ENCODE measurements at places on chromosomes 2 and 18. TPM values are rescaled to one million over a fixed set of nuclear protein-coding genes. Genes with fewer than 3 reads are reported as not detected.

DNA sequence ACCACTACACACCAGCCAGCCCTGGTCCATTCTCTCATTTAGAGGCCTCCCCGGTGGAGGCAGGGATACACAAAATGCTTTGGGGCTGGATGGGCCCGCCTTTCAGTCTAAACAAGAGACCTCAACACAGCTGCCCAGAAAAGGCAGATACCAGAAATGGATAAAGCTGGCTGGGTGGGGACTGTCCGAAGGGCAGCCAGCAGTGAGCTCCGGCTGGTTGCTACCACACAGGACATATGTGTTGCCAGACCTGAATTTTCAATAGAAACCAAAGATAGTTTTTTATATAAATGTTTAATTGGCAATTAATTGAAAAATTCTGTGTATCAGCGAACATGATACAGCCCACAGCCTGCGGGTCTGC is 1.4 kb downstream of the GPBAR1 start:
- no peak for DNase-seq

- peak; percentile 75 for DNase-seq
These were observed at the start of gene MBOAT2 for GRCh38 chr2:9003616-9004337. MBOAT2 (minus strand) TSS chr2:9003684; CDS start chr2:9003614, 70 bp downstream.

- no peak for DNase-seq
These were observed 93.9 kb downstream of the ACKR3 start for GRCh38 chr2:236663287-236664101.

GRCh38 chr2:46847726-46848412 is 67.7 kb downstream of the MCFD2 start:
- DNase-seq, result no peak

DNA sequence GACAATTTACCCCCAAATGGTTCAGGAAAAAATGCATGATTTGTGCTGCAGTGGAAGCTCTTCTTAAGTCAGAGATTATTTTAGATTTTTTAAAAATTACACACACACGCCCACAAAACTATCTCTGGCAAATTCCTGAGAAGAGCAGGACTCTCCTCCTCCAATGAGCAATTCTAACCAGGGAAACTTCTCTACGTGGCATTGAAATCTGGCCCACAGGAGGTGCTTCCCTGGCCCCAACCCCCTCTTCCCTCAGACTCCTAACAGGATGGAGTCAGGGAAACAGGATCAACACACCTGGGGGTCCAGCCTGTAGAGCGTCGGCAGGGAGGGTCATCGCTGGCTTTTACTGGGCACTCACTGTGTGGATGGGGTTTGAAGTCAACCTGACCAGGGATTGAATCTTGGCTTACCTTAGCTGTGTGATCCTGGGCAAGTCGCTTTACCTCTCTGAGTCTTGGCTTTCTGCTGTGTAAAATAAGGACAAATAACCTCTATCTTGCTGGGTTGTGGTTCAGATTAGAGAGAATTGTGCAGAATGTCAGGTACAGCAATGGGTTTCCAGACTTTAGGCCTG is 65.4 kb upstream of the ASAP2 start:
- no peak for DNase-seq

DNA sequence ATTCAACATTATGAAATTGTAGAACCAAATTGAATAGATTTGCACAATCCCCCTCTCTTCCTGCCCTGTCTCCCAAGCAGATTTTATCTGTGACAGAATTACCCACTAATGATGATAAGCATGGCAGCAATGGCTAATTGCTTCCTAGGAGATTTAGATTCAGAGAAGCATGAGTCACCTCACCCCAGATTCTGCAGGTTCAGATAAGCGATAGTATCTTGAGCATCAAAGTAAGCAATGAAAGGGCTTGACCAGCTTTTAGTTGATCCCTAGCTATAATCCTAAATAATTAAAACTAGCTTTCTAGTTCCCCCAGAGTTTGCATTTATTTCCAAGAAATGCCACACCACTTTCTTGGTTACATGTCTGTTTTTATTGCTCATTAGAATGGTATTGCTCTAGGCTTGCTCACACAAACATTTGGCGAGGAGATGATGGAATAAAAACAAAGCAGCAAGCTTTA is 204.3 kb downstream of the GULP1 start:
- DNase-seq, result no peak

DNA sequence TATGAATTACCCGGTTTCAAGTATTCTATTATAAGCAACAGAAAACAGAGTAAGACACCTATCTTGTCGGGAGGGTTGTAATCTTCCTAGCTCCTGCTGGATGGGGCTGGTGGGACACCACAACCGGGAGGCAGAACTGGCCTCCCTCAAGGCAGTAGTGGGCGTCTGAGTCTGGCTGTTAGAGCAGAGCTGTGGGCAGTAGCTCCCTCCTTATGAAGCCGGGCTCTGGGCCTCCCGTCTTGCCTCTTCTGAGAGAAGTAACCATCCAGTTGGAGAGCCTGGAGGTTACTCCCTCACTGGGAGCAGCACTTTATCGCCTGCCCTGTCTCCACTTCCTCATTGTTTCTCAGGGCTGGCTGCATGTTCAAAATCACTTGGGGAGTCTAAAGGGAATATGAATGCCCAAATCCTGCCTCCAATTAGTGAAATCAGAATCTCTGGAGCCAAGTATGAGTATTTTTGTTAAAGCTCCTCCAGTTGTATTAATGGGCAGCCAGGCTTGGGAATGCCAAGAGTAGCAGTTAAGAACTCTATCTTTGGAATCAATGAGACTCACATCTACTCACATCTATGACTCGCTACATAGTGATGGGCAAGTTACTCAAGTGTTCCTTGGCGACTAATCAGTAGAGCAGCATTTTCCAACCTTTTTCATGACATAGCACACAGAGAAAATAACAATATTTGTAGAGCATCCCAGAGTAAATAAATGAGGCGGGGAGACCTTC is 27.3 kb upstream of the NRP2 start:
- no peak for DNase-seq

DNA sequence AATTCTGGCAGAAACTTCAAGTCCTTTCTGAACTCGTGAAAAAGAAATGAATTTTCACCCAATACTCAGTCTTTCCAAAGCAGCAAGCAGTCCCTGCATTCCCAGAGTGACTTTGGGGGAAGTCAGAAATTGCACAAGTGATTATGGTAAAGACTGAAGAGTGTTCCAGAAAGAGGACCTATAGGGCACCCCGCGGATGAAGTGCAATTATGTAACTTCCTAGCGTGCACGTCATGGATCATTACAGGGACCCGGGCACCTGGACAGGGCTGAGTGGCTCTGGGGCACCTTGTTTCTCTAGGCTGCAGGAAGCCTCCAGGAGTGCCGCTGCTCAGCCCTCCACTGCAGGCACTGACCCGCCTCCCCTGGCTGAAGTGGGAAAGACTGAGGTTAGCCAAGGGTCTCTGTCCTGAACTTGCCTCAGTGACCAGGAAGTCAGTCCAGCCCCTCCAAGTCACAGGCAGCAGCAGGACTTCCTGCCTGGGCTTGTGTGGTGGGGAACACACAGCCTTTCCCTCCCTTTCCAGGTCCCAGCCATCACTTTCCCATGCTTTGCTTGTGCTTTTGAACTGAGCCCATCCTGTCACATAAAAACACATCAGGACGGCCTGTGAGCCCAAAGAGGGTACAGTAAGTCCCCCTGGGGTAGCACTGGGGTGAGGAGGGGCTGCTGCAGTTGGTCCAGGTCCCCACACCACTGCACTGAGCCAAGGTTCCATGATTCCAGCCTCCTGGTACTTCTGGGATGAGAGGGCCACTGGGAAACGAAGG is 19.8 kb downstream of the TMEM185B start:
- no peak for DNase-seq

- DNase-seq, result no peak
These were observed 1.7 kb downstream of the SP140 start for GRCh38 chr2:230227216-230227615.

Gene TBR1
- total RNA-seq, result not detected

All from OCI-LY7 (cell line).